ENCODE measurements at places on chromosomes 16 and 17.

DNA sequence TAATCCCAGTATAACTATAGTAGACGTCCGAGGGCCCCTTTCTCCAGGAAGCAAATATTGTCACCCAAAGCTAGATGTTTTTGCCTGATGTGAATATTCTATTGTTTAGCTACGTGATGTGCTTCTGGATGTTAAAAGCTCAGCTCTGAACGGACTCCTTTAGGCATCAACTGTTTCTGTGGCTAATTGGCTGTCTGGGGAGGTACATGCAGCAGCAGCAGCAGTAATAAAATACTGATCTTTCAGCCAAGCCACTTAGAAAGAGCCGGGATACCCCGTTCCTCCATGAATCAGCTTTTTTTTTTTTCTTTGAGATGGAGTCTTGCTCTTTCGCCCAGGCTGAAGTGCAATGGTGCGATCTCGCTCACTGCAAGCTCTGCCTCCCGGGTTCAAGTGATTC is 43.0 kb downstream of the TRARG1 start:
- no peak for DNase-seq

GRCh38 chr17:47301831-47302230 is 21.9 kb upstream of the EFCAB13 start:
- DNase-seq = no peak

DNA sequence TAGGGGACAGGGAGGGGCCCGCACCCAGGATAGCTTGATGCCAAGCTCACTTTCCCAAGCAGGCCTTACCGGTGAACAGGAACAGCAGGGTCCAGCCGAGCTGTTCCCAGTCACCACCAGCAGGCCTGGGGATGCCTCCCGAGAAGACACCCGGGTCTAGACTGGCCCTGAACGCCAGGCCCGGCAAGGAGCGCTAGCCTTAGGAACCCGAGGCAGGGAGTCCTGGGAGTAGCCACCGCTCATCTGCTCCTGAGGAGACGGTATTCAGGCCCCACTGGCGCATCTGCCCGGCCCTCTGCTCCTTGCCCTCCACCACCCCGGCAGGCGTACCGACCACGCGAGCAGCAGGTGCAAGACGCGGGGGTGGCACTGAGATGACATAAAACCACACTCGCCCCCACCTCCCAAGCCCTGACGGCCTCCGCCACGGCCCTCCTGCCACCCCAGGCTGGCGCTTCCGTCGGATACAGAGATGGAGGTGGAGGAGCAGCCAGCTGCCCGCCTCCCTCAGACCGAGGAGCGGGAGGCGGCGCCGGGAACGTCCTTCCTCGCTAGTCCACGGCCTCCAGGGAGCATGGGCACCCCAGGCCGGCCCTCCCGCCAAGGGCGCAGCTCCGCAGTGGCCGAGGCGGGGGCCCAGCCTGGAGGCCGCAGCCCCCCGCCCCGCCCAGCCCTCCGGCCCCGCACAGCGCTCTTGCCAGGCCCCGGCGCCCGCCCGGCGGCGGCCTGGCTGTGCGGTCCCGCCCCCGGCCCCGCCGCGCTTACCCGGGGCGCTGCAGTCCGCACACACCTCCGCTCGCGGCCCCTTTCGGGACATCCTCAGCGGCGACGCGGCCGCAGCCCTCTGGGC is 661 bp downstream of the GIT1 start:
- DNase-seq = peak; percentile 39

GRCh38 chr17:3695723-3696411 is at the start of gene P2RX5:
Gene P2RX5, minus strand, starts transcription at chr17:3696155. Its CDS starts 150 bp downstream, at chr17:3696005.
- peak; percentile 34 for DNase-seq

DNA sequence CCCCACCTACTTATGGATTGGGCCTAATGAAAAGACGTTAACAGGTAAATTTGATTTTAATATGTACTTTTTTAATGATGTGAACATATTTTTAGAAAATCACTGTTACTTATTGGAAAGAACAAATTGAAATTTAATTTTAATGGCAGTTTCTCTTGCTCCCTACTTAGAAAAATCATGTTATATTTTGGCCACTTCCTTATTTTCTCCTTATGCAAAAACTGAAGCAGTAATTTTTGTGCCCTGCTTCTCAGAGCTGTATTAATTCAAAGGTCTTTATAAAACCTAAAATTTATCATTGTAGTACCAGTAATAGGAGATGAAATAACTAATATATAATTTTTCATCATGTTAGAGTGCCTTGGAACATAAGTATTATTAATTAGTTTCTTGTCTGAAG is 2.8 kb downstream of the ZPBP2 start:
- no peak for DNase-seq

- no peak for DNase-seq
Observed at GRCh38 chr16:65185241-65185778, 63.4 kb upstream of the CDH11 start.

DNA sequence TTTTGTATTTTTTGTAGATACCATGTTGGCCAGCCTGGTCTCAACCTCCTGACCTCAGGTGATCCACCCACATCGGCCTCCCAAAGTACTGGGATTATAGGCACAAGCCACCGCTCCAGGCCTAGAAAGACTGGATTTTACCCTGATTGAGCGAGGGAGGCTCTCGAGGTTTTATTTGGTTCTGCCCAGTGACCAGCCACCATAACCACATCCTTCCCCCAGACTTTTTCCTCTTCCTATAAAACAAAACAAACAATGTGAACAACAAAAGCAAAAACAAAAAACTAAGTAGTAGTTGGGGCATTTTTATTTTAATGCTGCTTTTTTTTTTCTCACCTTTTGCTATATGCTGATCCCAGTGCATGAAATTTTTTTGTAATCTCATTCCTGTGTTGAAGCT is 509.6 kb downstream of the MAF start:
- DNase-seq = no peak
